ENCODE measurements at places on chromosomes 5 and 9.

DNA sequence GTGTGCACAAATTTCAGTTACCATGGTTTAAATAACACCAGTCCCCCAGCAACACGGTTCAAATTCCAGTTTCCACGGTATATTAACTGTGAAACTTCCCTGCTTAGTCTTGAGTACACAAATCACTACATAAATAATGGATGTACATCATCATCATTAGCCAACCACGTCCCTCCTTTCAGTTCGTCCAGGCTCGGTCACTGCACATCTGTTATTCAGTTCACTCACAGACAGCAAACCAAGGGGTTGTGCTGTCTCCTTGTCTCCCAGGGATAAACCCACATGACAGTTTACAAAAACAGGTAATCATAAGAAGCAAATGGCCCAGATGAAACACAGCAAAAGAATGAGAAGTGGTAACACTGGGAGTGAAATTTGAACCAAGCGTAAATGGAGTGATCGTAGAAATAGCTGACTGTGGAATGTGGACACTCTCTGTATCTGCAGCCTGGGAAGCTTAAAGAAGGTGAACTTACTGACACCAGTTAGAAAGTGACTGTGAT, 61.0 kb upstream of the RAD23B start:
- DNase-seq: peak; percentile 80

GRCh38 chr5:131496400-131496713, 138.7 kb downstream of the RAPGEF6 start:
- DNase-seq: no peak

DNA sequence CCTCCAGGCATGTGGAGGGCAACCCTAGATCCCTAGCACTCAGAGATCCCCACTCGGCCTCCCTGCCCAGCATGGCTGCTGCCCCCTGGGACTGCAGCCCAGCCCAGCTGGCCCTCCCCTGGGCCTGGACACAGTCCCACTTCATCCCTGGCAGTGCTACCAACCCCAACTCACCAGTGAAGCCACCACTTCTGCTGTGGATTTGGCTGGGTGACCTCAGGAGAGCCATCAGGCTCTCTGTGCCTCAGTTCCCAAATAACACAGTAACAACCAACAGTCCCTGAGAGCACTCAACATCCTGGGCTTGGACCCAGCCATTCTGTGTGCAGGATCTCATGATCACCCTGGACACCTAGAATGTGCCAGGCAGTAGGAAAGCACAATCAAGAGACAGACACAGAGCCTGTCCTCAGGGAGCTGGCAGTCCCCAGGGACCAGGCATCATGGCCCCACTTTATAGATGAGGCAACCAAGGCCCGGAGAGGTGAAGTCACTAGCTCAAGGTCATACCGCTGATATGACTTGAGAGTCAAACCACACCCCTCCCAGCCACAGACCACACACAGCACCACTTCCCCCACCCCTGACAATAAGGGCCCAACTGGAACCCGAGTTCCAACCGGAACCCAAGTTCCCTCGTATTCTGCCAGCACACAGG, 4.7 kb upstream of the PSMB7 start:
- DNase-seq: no peak

DNA sequence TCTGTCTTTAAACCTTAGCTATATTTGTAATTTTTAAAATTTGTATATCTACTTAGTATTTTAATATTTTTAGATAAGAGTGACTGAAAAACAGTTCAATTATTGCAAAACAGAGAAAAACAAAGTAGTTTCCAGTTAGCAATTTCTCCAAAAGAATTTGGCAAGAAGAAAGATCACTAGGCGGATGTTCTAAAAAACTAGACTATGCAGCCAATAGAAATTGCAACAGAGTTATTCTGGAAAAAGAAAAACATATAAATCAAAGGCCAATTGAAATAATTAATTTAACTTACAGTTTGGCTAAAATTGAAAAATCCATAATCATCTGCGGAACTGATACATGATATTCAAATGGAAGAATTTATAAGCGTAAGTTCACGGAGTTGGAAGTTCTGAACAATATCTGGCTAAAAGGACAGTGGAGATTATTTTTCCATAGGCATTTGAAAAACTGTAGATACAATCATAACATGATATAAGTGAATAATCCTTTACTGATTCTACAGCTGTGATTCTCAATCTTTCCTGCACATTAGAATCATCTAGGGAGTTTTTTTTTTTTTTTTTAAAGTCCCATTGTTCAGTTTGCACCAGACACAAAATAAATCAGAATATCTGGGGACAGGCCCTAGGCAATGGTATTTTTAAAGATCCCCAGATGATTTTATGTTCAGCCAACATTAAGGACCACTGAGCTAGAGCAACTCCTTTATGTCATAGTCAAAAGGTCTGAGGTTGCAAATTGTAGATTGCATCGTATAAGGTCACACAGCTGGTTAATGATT, 605.1 kb upstream of the DAB2 start:
- no peak for DNase-seq

GRCh38 chr5:63655043-63655442, 307.2 kb downstream of the HTR1A start:
- no peak for DNase-seq

DNA sequence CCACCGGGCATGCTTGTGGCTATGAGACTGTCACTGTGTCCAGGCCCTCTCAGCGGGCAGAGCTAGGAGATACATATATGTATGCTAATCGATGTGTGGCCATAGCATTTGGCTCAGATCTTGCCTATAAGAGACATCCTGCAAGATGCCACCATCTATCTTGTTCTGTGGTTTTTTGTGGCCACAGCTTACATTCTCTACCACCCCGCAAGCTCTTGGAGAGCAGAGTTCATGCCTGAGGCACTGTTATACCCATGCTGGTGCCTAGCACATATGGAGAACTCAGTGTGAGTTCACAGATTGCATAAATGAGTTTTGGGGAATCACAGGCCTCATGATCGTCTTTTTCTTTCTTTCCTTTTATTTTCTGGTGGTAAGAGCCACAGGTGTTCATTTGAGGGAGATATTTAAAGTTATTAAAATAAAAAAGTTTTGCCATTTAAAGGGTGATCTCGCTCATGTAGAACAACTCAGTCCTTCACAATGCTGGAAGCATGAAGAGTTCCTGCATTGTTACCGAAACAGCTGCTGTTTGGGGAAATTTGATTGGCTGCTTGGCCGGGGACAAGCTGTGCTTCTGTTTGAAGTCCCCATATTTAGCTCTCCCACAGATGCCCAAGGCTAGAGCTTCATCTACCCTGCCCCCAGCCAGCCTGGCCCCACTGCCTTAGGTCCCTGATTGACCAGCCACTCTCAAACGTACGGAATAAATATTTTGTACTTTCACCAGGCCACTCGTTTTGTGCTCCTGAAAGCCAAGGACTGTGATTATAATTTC, 169.2 kb upstream of the MAP1B start:
- DNase-seq: no peak

DNA sequence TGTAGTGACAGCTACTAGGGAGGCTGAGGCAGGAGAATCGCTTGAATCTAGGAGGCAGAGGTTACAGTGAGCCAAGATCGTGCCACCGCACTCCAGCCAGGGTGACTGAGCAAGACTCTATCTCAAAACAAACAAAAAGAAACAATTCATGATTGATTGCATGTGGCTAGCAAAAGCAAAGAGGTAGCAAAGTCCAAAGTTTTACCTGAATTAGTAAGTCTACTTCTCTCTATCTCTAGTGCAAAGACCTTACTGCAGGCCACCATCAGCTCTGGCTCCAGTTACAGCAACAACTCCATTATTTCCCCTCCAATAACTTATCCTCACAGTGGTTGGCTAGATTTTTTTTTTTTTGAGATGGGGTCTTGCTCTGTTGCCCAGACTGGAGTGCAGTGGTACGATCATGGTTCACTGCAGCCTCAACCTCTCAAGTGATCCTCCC, 6.2 kb upstream of the SAR1B start:
- DNase-seq: no peak

- no peak for DNase-seq
These were observed 50.9 kb downstream of the SUSD1 start for GRCh38 chr9:112124156-112124555.

DNA sequence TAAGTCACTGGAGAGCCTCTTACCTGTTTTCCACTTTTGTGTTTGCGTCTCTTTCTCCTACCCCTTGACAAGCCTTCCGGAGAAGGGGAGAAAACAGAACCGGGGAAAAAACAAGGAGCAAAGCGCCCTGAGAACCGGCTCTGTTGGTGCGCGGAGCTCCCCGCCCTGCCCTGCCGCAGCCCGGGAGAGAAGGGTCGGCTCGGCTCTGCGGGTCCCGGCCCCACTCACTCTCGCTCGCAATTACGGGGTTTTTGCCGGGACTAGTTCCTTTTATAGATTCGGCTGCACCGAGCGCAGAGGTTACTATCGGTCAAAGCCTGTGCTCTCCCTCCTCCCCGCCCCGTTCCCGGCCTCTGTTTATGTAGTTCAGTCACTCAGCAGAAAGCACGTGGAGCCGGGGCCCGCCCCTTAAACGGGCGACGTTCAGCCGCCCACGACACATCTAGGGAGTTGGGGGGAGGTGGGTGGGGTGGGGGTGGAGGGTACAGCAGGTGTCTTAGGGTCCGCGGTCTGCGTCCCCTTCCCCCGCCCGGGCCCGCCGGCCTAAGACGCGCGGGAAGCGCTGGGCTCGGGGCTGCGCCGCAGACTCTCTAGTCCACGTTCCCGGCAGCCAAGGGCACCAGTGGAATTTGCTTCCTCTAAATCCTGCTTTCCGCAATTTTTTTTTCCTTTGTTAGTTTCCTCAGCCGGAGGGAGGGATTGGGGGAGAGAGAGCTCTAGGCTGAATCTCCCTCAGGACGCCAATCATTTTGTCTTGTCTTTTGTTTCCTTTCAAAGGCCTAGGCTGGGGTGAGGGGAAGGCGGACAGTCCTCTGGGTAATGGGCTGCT, at the start of gene ABCA1:
Gene ABCA1, minus strand, starts transcription at position 244 of the 829 bp plus-strand sequence. CDS start 24,476 bp downstream, outside the sequence.
- DNase-seq: peak; percentile 97

GRCh38 chr9:38233796-38234355, 158.6 kb upstream of the ALDH1B1 start:
- DNase-seq: no peak

GRCh38 chr9:128049843-128050242, 17.3 kb downstream of the NAIF1 start:
- DNase-seq: no peak

GRCh38 chr5:176994460-176995121, 12.0 kb downstream of the UIMC1 start:
- peak; percentile 53 for DNase-seq

- no peak for DNase-seq
These were observed 16.5 kb upstream of the TOR1B start for GRCh38 chr9:129786481-129786880.

DNA sequence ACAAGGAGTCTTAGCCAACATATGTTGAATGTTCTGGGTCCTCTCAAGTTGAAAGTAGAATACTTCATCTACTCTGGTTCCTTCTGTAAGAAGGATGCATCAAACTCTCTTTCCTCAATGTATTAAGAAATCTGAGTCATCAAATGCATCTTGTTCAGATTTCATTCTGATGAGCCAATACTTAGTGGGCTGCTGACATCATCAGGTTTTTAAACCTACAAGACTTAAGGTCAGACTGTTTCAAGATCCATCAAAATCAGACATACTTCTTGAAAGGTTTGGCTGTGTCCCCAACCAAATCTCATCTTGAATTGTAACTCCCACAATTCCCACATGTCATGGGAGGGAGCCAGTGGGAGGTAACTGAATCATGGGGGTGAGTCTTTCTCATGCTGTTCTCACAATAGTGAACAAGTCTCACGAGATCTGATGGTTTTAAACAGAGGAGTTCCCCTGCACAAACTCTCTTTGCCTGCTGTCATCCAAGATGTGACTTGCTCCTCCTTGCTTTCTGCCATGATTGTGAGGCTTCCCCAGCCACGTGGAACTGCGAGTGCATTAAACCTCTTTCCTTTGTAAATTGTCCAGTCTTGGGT, 168.8 kb downstream of the RAPGEF6 start:
- DNase-seq: peak; percentile 79

GRCh38 chr5:108233617-108234155, 148.2 kb downstream of the FBXL17 start:
- no peak for DNase-seq

GRCh38 chr5:39119404-39120051, 45.3 kb upstream of the RICTOR start:
- DNase-seq: no peak

DNA sequence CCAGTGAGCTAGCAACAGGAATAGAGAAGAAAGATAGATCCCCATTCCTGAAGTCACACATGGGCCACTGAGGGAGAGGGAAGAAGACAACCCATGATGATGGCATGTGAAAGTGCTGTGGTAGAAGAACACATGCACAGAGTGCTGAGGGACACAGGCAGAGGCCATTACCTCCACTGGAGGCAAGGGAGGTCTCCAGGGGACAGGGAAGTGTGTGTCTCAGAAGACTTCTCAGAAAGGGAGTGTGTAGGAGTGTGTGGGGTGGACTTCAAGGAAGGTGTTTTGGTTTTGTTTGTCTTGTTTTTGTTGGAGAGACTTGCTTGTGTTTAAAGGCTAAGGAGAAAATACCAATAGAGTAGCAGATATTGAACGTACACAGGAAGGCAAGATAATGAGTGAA, 77.0 kb upstream of the SMARCA2 start:
- no peak for DNase-seq

Measured in brain microvascular endothelial cell (primary cell).